ENCODE measurements at places on chromosomes 7 and 10. TPM values are rescaled to one million over a fixed set of nuclear protein-coding genes. Genes with fewer than 3 reads are reported as not detected.
A peak's percentile ranks its signal among the peaks of the same experiment; 100 is the strongest.

FAM24B gene
- 6.3 TPM for total RNA-seq

ZNF488 gene
- total RNA-seq, result 2.1 TPM

PTN gene
- 0.54 TPM for total RNA-seq

SLC25A40 gene
- total RNA-seq, result 19.1 TPM

DNA sequence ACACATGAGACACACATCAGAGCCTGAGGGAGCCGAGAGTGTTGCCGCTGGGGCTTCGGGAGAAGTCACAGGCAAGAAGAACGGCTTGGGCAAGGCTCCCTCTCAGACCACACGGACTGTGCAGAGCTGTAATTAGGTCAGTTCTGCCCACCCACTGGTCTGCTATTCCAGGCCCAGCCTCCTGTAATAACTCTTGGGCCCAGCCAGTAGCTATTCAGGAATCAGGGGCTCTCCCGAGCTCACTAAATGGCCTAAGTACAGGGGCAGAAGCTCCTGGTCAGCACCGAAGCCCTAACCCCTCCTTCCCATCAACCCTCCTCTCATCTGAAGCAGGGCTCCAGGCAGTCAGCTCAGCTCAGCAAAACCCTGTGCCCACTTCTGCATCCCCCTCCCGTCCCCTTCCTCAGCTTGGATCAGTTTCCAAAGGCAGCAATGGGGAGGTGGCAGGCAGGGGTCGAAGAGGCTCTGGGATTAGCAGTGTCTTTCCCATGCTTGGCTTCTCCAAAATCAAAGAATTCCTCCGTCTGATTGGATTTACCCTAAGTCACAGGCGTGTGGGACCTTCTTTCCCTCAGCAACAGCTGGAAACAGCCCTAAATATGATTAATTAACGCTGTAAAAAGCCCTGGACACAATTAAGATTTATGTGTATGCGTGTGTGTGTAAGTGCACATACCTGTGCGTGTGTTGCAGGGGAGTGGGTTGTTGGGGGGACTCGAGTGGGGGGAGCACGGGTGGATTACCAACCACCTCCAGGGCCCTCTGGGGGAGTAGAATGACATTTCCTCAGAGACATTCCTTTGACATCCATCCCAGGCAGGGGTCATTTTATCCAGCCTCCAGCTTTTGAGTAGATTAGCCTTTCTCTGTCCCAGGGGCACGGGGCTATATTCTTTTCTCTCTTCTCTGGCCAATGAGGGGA lies 48.4 kb upstream of the BTRC start:
- peaks cover 85% of the 10 kb centered on the region for H3K27me3 ChIP-seq
- H3K36me3 ChIP-seq, result no peaks in the 10 kb centered on the region
- DNase-seq, result no peak
- H3K4me1 ChIP-seq, result peaks cover 13% of the 10 kb centered on the region
- H3K4me3 ChIP-seq, result no peak overlapping the region

DNA sequence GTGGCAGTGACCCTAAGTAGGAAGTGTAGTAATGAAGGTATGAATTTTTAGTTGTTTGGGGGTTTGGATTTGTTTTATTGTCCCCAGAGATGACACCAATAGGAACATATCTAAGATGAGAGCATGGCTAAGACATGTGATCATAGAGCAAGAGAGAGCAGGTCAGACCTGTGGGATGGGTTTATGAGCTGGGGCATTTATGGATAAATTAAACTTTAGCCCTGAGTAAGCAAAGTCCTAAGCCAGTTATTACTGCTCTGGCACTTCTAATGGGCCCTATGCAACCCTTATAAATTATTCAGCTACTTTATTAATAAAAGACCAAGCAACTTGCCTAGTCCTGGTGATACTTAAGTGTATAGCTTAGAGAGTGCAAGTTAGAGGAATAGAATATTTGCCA lies 85.1 kb downstream of the LRRC4 start:
- DNase-seq, result peak; percentile 3
- H3K27ac ChIP-seq, result no peak overlapping the region
- peaks cover 8% of the 10 kb centered on the region for H3K4me1 ChIP-seq
- no peak overlapping the region for H3K4me3 ChIP-seq
- H3K27me3 ChIP-seq, result no peaks in the 10 kb centered on the region
- H3K36me3 ChIP-seq, result peaks cover 5% of the 10 kb centered on the region

GRCh38 chr7:54543051-54543488 lies 895 bp downstream of the VSTM2A start:
- no peak overlapping the region for H3K4me3 ChIP-seq
- DNase-seq, result no peak

DNA sequence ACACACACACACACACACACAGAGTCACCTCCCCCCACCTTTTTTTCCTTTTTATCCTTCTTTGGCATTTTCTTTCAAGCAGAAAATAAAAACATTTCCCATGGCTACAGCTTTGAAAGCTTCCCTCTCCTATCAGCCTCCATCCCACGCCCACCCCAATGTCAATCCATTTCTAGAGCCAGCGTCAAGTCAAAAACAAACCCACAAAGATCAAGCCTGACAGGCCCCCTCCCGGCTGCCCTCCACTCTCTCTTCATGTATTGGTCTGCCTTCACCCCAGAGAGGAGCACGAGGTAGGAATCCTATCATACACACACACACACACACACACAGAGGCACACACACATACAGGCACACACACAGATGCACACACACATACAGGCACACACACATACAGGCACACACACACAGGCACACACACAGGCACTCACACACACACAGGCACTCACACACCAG lies 8.0 kb upstream of the TNRC18 start:
- no peaks in the 10 kb centered on the region for H3K27me3 ChIP-seq
- H3K4me1 ChIP-seq, result peaks cover 24% of the 10 kb centered on the region
- H3K36me3 ChIP-seq, result peaks cover 45% of the 10 kb centered on the region
- no peak for DNase-seq

DNA sequence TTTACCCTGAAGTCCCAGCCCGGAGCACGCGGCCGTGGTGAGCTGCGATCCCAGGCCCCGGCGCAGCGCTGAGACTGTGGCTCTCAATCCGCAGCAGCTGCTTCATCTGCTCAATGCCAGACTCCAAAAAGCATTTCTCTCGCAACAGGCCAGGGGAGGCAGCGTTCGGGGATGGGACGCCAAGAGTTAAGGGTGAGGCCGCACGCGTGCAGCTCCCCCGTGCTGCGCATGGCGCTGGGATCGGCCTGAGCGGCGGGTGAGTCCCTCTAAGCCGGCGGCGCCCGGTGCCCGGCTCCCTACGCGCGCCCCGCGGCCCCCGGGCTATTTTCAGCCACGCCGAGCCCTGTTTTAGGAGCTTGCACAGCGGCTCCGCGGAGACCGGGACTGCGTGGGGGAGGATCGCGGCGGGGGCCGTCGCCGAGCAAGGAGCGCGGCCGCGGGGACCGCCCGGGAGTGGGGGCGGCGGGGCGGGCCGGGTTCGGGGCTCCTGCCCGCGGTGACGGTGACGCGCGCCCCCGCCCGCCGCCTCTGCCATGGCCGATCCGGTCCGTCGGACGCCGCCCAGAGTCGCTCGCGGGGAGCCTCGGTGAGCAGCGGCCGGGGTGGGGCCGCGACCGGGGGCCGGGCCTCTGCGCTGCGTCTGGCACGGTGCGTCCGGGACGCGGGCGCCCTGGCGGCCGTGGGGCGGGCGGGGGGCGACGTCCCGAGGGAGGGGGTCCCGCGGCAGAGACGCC lies 29.4 kb upstream of the JAKMIP3 start:
- no peak overlapping the region for H3K27ac ChIP-seq
- H3K36me3 ChIP-seq, result no peaks in the 10 kb centered on the region
- no peaks in the 10 kb centered on the region for H3K4me1 ChIP-seq
- no peak overlapping the region for H3K4me3 ChIP-seq

DNA sequence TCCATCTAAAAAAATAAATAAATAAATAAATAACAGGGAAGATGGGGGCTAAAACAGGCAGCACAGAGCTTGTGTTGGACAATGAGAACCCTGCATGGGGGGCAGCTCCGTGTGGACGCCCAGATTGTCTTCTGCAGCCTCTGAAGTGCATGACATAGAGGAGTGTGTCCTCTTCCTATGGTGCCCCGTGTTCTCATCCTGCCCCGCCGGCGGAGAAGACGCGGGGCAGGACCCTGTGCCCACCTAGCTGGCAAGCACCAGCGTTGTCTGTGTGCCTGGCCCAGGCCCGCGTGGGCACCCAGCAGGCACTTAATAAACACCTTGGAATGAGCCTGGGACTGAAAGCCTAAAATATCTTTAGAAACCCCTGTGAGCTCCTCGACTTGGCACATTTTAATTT lies 88.7 kb upstream of the DNAAF5 start:
- peaks cover 21% of the 10 kb centered on the region for H3K4me1 ChIP-seq
- H3K27me3 ChIP-seq, result peaks cover 23% of the 10 kb centered on the region
- no peak overlapping the region for H3K27ac ChIP-seq
